ENCODE measurements at places on chromosomes 13 and 19.

DNA sequence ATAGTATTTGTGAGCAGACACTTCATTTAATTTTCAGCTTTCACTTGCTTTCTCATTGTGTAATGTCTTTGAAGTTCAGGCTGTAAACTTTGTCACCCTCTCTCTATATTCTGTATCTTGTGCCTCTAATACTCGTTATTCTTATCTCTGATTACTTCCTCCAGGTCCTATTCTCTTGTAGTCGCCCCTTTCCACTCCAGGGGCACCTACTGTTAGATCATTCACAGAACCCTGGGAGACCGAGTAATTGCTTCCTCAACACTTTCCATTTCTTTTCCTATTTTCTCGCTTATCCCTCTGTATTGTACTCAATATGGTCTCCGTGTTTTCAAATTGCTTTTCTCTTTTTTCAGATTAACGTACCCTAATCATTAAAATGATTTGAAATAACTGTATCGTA is 93.9 kb upstream of the TDRD3 start:
- no peak for DNase-seq

- peak; percentile 42 for DNase-seq
These were observed 37.6 kb upstream of the FLT1 start for GRCh38 chr13:28532388-28533124.

- no peak for DNase-seq
These were observed 27.5 kb downstream of the CERS1 start for GRCh38 chr19:18868380-18869022.

DNA sequence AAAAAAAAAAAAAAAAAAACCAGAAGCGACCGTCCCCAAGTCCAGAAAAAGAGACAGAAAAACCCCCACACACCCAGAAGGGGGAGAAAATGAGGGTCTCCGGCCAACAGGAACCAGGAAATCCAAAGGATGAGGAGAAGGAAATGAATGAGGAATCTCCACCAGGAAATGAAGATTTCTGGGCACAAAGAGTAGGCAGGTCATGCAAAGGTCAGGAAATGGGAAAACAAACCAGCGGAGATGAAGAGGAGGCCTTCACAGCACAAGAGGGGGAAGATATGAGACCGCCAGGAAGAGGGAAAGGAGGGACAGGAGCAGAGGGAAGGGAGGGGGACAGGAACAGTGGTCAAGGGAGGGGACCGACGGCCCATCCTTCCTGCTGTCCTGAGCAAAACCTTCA is 5.8 kb downstream of the TEAD2 start:
- peak; percentile 21 for DNase-seq

DNA sequence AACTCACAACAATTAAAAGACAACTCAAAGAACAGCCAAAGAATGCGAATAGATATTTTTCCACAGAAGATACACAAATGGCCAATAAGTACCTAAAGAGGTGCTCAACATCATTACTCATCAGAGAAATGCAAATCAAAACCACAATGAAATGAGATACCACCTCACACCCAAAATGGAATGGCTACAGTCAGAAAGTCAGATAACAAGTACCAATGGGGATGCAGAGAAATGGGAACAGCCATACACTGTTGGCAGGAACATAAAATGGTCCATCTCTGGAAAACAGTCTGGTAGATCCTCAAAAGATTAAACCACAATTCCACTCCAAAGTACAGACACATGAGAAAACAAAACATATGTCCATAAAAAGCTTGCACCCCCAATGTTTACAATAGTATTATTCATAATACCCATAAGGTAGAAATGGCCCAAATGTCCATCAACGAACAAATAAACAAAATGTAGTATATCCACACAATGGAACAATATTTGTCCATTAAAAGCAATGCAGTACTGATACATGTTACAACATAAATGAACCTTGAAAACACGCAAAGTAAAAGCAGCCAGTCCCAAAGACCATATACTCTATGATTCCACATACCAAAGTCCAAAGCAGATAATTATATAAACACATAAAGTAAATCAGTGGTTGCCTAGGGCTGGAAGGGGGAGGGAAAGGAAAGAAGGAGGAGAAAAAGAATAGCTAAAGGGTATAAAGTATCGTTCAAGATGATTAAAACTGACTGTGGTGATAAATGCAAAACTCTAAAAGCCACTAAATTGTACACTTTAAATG is 19.6 kb downstream of the USP12 start:
- peak; percentile 21 for DNase-seq

- DNase-seq, result no peak
These were observed 14.7 kb downstream of the NHLRC3 start for GRCh38 chr13:39052944-39053343.

DNA sequence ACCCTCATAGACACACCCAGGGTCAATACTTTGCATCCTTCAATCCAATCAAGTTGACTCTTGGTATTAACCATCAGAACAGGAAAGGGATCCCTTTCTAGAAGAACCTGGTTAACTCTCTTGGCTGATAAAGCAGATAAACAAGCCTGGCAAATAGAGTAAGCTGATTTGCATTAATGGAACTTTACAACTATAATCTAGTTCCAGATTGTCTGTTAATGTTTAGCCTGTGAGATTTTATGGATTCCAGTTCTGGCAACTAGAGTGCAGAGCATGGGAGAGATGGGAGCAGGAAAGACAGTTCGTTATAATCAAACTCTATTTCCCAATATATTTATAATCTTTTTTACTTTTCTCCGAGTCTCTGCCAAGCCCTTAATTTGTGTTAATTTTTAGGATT is 272.6 kb upstream of the KLHL1 start:
- no peak for DNase-seq

DNA sequence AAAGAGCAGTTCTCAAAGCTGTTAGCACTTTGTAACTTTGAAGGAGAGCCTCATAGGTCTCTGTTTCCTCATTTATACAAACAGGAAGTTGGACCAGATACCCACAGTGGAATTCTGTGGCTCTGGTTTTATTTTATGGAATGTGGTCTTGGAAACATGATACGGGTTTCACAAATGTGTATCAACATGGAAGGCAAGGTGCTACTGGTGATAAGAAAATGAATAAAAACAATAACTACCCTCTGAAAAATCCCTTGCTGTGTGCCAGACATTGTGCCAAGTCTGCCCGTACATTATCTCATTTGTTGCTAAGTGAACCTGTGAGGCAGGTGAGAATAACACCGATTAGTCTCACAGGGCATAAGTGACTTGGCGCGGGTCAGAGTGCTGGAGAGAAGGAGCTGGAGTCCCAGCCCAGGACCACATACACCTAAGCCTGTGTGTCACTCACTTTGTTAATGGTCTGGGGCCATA is 45.0 kb upstream of the RNF113B start:
- DNase-seq, result peak; percentile 84

DNA sequence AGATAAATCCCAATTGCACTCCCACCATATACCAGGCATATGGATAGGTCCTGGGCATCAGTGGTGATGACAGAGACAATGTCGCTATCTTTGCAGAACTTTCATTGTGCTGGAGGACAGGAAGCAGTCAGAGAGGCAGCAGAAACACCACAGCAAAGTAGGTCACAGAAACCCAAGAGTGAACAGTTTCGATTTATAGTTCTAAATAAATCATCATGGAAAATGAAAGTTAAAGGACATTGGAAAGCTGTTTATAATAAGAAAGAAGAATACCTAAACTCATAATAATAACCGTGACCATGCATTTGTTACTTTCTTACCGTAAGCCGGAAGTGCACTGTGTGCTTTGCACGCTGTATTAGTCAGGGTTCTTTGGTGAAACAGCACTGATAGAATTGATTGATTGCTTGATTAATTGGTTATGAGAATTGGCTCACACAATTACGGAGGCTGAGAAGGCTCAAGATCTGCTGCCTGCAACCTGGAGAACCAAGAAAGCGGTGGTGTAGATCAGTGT is 38.9 kb downstream of the ALOX5AP start:
- DNase-seq, result no peak

GRCh38 chr19:1729568-1729925 is 23.8 kb upstream of the ONECUT3 start:
- DNase-seq, result no peak

DNA sequence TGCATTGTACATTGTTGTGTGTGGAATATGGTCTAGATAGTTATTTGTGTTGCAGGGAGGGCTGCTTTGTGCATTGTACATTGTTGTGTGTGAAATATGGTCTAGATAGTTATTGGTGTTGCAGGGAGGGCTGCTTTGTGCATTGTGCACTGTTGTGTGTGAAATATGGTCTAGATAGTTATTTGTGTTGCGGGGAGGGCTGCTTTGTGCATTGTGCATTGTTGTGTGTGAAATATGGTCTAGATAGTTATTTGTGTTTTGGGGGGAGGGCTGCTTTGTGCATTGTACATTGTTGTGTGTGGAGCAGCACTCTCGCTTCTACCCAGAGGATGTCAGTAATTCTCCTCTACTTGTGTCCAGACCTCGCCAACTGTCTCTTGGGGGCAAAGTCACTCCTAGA is 36.3 kb upstream of the ZNF835 start:
- DNase-seq, result no peak

- DNase-seq, result no peak
These were observed 83.5 kb downstream of the CHST8 start for GRCh38 chr19:33705090-33705847.

DNA sequence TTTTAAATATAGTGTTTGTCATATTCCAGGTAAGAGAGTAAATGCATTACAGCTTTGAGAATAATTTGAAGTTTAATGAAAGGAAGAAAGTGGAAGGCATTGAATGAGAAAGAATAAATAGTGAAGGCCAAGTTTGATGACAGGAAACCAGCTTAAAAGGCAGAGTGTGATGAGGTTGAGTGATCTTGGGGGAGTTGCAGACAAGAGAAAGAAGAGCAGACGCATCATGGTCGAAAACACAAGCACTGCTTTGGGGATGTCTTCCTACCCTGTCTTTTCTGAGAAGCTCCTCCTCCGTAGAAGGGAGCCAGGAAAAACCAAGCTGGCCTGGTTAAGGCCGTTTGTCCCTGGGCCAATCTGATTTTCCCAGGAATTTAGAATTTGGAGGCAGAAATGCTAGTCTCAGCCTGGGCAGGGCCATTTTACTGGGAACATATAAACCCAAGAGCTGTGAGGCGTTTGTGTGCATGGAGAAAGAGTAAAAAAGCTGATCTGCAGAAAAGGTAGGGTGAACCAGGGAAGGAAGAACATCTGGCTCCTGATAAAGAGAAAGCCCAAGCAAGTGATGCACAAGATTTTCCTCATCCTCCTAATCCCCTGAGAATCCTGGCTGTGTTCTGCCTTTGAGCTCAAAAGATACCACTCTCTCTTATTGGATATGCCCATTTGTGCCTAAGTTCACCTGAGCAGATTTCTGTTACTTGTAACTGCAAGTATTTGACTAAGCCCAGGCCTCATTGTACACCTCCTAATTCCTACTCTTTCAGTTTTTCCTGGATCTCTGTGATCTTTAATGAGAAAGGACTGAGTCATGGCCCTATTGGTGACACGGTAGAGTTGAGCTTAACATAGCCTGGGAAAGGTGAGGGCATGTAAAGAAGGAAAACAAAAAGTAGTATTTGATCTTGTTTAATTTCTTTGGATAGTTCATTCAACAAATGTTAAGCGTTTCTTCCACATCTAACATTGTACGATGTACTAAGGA is 80.0 kb downstream of the WDFY2 start:
- DNase-seq, result no peak

DNA sequence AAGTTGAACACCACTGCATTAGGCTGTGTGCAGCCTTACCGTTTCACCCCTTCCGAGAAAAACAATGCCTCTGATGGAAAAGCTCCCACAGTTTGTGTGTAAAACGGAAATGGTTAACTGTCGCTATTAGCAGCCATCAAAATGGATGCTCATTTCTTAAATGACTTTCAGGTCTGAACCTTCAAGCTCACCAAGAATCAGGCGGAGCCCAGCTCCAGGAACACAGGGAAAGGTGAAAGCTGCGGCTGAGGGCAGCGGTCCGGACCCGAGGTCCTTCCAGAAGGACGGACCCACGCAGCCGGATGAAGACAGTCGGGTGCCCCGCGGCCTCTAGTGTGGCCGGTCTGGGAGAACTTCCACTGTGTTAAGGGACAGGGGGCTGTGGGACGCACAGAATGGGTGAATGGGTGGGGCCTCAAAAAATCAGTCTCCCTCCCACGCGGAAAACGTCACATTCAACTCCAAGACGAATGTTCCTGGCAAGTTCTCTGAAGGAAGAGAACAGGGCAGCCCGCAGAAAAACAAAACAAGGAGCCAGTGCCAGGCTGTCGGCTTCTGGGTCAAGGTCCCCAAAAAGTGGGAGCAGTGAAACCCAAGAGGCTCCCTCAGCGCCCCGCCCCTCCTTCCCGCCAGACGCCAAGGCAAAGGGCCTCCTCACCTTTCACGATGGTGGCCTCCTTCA is 4.9 kb downstream of the IRS2 start:
- DNase-seq, result peak; percentile 23

DNA sequence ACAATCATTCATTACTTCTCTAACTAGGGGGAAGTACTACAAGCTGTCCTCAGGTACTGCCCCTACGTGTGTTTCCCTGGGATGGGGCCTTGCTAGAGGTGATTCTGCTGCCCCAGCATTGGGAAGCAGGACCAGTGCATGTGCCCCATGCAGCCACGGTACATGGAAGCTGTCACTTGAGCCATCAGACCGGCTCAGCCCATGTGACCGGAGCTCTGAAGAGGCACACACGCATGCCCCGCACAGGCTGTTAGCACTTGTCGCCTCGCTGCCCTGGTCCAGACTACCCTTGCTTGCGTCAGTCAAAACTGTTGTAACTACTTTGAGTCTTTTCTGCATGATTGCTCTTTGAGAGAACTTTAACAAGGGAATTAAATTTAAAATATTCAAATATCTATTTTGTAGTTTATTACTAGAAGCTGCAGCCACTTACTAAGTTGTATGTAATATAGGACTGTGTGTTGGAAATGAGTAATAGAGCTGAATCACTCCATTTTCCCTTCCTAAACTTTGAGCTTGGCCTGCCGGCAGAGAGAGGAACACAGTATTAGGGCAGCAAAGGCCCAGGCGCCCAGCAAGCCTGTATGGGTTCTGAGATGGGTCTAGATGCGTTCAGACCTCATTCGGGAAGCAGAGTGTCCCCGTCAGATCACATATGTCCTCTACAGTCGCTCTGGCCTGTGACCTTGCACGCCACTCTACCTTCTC is 42.2 kb downstream of the DHRS12 start:
- DNase-seq, result peak; percentile 20

DNA sequence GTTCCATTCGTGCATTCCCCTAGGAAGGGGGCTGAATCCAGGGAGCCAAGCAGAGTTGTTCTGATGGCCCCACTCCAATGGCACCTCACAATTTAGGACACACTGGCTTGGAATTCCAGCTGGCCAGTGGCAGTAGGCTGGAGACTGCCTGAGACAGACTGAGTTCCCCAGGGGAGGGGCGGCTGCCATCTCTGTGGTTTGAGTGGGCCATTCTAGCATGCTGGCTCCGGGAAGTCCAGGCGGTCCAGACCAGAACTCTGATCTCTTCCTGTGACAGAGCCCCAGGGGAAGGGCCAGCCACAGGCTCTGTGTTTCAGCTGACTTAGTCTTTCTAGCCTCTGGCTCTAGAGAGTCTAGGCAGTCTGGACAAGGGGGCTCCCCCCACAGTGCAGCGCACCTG is 29.5 kb upstream of the SLC7A1 start:
- no peak for DNase-seq

- DNase-seq, result no peak
These were observed 72.8 kb upstream of the SPATA13 start for GRCh38 chr13:24087605-24088225.

GRCh38 chr19:55447421-55448174 is 4.5 kb upstream of the SHISA7 start:
- peak; percentile 54 for DNase-seq

All from EH (cell line).